Vein endothelial cell (primary cell): ENCODE measurements at places on chromosomes 3 and 15. TPM values are rescaled to one million over a fixed set of nuclear protein-coding genes. Genes with fewer than 3 reads are reported as not detected.

The QARS1 gene
- 374 and 481 TPM in 2 replicates for total RNA-seq

The FAH gene
- total RNA-seq, result 10.5 and 13.4 TPM in 2 replicates

The LRRC34 gene
- total RNA-seq, result 1.6 and 3.8 TPM in 2 replicates

The TMEM207 gene
- total RNA-seq, result not detected in 2 replicates

The PAQR5 gene
- 0.67 TPM in 1 of 2 replicates, not detected in the other for total RNA-seq

The TFRC gene
- 161 and 195 TPM in 2 replicates for total RNA-seq

The ROPN1 gene
- total RNA-seq, result not detected in 2 replicates

The CLDN1 gene
- total RNA-seq, result 0.48 and 1.3 TPM in 2 replicates

The TNNC1 gene
- not detected in 2 replicates for total RNA-seq

The XXYLT1 gene
- total RNA-seq, result 53.9 and 59.7 TPM in 2 replicates

The IGSF11 gene
- total RNA-seq, result 0.29 TPM in 1 of 2 replicates, not detected in the other

The STX19 gene
- not detected in 2 replicates for total RNA-seq

The ZNF501 gene
- 4.6 and 6.5 TPM in 2 replicates for total RNA-seq

The RTP4 gene
- 0.86 and 2.0 TPM in 2 replicates for total RNA-seq

The RAB5A gene
- total RNA-seq, result 119 and 131 TPM in 2 replicates
